Activated CD4-positive, alpha-beta T cell treated with anti-CD3 and anti-CD28 coated beads, Interleukin-2, amount 50 U/mL, for 48 hours (primary cell): ENCODE measurements at places on chromosomes 1 and 21.

- DNase-seq: no peak
Measured at GRCh38 chr21:28959367-28960099, 33.1 kb downstream of the LTN1 start.

DNA sequence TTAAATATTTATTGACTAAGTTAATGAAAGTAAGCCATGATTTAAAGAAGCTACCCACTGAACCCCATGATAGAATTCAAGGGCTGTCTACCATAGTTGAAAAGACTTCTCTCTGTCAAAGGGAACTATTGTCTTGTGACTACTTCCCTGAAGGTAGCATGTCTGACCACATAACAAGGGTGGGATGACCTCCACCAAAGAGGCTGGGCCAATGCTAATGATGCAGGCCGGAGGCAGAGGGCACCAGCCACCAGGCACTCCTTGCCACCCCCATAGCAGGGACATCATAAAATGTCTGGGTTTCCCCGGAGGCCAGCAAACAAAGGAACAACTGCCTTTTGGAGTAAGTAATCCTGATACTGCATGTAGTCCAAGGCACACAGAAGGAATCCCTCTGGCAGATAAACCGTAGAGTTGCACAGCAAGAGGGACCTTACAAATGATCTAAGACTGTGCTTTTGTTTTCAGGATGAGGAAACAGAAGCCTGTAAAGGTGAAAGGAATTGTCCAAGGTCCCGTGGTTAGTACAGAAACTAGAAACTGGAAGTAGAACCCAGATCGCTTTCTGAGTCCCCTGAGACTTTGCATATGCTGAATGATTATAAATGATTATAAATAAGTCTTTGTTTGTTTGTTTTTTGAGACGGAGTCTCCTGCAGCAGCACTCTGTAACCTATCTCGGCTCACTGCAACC lies 33.5 kb upstream of the ITPKB start:
- DNase-seq: no peak

- DNase-seq: peak; percentile 76
Measured at GRCh38 chr1:20376880-20377494, 86.3 kb downstream of the VWA5B1 start.

DNA sequence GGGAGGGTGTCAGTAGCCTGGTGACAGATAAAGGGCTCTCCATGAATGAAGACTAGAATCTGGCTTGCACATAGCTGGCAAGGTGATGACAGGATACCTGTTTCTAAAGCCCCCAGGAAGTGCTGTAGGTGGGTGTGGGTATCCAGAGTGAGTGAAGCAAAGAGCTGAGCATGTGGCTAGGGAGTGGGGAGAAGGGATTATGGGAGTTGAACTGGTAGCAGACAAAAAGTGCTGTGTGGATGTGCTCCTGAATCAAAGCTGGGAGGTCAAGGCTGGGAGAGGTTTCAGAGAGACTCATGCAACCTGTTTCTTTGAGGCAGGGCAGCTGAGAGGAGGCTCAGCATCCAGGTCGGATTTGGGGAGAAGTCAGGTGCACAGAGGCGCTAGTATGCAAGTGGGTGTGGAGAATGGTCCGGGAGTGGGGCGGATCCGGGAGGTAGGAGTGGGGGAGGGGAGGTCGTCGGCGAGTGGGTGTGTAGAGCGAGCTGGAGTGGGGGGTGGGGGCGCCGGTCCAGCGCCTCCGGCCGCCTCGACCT lies 600 bp downstream of the ASTN1 start:
- DNase-seq: no peak

DNA sequence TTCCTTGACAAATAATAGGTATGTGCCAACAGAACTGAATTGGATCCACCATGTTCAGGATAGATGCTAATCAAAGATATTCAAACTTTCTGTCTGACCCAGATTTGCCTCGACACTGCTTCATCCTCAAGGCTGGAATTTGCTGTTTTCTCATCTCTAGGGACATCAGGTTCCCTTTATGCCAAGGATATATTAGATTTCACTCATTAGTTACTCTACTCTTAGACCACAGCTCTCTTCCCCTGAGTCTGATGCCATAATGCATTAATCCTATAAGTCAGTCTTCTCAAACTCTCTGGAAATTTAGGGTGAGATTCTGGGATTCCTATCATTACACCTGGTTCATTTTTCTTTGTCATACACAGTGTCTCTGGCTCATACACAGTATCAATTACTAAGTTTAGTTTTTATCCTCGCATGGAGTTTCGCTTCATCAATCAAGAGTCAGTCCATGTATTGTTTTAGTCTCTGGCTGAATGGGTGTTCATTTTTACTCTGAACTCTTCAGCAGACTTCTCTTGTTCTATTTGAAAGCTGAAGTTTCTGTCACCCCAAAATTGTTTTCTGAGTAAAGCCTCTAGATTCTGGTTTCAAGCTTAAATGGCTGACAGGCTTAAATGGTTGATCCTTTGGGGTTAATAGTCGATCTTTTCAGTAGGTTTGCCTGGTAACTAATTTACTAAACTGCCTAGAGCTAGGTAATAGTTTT lies 9.3 kb upstream of the DCAF6 start:
- DNase-seq: no peak

DNA sequence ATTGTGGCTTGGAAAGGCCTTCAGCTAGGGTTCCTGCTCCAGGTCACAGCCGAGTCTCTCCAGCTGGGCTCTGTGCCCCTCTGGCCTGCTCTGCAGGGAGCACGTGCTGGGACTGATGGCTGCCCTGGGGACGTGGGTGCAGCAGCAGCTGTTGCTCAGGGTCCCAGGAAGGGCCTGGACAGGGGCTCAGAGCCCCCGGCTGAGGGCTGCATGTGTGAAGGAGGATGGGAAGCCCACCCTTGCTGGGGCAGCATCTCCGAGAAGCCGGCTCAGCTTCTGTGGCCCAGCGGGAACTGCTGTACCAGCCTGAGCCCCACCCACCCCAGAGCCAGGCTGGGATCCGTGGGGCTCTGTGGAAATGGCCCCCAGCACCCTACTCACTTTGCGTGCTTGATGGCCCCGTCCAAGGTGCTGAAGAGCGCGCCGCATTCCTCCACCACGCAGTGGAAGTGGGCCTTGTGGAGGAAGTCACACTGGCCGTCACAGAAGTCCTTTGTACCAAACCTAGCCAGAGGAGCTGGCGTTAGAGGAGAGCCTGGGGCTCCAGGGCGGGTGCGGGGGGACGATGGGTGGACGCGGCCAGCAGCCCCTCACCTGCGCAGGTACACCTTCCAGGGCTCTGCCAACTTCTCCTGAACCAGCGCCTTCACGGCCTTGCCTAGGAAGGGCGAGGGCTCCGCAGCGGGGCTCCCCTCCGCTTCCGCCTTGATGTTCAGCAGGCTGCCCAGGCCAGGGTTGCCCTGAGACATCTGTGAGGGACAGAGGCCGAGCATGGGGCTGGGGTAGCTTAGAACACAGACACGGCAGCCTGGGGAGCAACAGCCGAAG lies 147.5 kb downstream of the CASZ1 start:
- DNase-seq: no peak

DNA sequence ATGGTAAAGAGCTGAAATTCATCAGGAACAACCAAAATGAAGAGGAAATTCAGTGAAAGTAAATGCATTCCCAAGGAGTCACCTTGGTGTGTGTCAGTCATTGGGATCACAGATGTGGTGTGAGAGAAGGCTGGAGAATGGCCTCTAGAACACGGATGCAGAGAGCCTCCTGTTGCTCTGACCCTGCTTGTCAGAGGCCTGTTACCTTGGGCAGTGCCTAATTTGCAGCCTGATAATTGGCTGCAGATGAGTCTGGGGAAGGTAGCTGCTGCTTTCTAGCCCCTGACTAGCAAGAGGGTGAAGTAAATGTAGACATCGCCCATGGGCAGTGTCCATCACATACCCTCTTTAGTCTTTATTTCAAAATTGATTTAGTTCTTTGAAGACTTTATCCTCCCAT lies 3.3 kb downstream of the GCSAML start:
- no peak for DNase-seq
